Left forelimb (tissue), 1 donor: ENCODE measurements at places on chromosomes 5 and 9.

DNA sequence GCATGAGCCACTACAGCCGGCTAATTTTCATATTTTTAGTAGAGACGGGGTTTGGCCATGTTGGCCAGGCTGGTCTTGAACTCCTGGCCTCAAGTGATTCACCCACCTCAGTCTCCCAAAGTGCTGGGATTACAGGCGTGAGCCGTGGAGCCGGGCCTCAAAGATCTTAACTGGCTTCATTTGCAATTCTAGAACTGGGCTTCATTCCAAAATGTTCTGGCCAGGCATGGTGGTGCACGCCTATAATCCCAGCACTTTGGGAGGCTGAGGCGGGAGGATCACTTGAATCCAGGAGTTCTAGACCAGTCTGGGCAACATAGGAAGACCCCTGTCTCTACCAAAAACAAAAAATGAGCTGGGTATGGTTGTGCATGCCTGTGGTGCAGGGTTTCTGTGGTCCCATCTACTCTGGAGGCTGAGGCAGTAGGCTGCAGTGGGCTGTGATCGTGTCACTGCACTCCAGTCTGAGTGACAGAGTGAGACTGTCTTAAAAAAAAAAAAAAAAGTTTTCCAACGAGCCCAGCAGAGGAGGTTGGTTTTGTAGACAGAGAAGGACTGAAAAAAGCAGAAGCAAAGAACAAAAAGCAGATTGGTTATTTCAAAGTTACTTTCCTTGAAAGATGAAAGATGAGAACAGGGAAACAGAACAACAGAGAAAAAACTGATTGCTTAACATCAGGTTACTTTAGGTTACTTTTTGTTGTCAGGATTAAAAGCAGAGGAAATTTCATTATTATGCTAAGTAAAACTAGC lies 78.2 kb downstream of the ANKRD55 start:
- no peak for DNase-seq

DNA sequence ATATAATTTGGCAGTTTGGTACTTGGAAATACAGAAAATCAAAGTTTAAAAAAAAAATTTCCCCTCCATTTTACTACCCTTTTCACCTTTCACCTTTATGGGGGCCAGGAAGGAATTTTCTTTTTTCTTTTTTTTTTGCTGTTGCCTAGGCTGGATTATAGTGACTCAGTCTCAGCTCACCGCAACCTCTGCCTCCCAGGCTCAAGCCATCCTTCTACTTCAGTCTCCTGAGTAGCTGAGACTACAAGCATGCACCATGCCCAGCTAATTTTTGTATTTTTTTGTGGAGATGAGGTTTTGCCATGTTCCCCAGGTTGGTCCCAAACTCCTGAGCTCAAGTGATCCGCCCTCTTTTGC lies 9.1 kb downstream of the CHMP5 start:
- no peak for DNase-seq

- DNase-seq: no peak
Measured at GRCh38 chr9:116015855-116016254, 137.7 kb upstream of the PAPPA start.

DNA sequence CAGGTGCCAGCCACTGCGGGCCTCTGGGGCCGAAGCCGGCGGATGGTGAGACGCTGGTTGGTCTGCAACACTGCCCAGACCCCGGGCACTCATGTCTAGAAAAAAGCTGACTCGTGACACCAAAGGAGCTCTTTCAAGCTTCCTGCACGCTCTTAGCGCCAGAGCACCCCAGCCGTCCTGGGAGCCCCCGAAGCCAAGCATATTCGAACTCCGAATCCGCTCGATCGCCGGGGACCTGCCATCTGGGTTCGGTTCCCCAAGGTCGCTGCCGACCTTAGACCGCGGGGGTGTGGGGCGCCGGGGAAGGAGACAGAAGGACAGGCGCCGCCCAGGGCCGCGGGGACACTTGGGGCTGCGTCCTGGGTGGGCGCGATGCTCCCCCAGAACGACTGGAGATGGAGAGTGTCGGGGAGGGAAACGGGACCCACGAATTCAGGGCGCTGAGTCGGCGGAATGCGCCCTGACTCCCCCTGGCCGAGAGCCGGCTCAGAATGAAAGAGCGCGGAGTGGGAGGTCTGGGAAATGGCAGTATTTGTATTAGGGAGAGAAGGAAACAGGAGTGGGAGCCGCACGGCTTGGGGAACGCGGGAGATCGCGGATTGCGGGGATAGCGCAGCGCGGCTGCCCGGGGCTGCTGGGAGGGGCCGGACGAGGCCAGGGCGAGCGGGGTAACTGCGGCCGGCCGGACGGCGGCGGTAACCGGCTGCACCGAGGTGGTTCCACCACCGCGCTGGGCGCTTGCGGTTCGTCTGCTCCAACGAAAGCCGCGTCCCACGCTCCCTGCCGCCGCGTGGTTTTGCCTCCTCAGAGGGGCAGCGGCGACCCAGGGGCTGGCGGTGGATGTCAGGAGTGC lies 20.1 kb upstream of the MARCHF6 start:
- DNase-seq: no peak

GRCh38 chr9:34985311-34985899 lies 4.1 kb upstream of the DNAJB5 start:
- no peak for DNase-seq

GRCh38 chr9:135797507-135798262 lies 95.7 kb downstream of the KCNT1 start:
- DNase-seq: no peak

DNA sequence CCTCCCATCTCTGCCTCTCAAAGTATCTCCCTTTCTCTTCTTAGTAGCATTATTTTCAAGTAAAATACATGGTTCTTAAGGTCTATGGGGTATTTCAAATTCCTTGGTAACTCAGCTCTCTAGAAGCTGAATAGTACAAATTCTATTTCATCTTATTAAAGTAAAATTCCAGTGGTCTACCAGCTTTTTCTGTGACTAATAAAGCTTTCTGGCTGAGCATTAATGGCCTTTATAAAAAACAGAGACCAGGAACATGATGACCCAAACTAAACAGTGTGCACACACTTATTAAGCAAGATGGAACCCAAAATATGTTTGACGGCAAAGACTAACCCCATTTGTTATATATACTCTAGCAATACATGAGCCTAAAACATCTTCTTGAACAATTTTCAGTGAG lies 142.6 kb downstream of the OR2K2 start:
- no peak for DNase-seq

- DNase-seq: no peak
Measured at GRCh38 chr5:65128226-65128625, 353.5 kb downstream of the ADAMTS6 start.

DNA sequence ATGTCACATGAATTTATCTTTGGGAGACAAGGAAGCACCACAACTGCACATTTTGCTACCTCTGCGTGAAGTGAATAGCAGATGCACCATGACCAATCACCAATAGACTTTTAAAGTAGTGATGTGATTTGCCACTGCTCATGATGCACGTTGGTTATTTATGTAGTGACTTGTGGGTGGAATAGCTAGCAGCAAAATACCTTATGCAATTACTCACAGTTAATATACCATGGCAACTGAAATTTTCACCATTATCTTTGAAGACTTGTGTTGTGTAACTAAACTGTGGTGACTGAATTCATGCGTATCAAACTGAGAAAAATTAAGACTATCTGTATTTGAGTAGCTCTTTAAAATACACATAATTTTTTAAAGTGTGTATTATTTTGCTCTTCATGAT lies 46.2 kb upstream of the TUSC1 start:
- DNase-seq: no peak

GRCh38 chr5:6472792-6473191 lies 24.1 kb downstream of the UBE2QL1 start:
- DNase-seq: no peak

- no peak for DNase-seq
Measured at GRCh38 chr5:443239-444151, 519 bp downstream of the EXOC3 start.

GRCh38 chr9:38137342-38137741 lies 68.3 kb upstream of the SHB start:
- peak; percentile 46 for DNase-seq

DNA sequence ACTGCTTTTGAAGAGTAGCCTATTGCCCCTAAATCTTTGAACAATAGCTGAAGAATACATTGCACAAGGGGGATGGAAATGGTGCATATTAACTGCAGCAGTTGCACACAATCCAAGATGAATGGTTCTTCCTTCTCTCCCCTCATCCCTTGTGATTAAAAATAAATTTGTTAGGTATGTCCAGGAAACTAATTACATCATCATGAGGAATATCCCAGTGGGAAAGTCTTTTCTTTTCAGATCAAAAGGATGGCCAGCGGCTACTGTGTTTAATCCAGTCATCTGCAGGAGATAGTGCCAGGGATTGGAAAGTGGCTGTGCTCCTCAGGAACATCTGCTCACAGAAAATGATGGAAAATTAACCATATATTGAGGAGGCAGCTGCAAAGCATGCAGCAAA lies 508.4 kb upstream of the SEMA6A start:
- no peak for DNase-seq

GRCh38 chr5:33102551-33102950 lies 338.2 kb upstream of the TARS1 start:
- DNase-seq: no peak

DNA sequence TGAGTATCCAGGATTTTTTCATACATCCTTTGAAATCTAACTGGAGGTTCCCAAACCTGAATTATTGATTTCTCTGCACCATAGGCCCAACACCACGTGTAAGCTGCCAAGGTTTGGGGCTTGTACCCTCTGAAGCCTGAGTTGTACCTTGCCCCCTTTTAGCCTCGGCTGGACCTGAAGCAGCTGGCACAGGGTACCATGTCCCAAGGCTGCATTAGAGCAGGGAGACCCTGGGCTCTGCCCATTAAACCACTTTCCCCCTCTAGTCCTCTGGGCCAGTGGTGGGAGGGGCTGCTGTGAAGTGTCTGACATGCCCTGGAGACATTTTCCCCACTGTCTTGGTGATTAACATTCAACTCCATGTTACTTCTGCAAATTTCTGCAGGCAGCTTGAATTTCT lies 532.9 kb upstream of the NUDT12 start:
- DNase-seq: no peak

DNA sequence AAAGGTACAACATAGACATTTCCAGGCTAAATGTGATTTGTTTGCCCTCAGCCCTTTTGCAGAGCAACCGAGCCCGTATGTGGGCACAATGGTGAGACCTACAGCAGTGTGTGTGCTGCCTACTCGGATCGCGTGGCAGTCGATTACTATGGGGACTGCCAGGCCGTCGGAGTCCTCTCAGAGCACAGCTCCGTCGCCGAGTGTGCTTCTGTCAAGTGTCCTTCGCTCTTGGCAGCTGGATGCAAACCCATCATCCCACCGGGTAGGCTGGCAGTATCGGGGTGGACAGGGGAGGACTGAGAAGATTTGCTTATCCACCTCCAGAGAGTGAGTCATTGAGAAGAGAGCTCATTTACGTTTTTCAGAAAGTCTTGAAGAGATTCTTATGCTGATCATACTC lies 17.8 kb upstream of the GLIPR2 start:
- no peak for DNase-seq

DNA sequence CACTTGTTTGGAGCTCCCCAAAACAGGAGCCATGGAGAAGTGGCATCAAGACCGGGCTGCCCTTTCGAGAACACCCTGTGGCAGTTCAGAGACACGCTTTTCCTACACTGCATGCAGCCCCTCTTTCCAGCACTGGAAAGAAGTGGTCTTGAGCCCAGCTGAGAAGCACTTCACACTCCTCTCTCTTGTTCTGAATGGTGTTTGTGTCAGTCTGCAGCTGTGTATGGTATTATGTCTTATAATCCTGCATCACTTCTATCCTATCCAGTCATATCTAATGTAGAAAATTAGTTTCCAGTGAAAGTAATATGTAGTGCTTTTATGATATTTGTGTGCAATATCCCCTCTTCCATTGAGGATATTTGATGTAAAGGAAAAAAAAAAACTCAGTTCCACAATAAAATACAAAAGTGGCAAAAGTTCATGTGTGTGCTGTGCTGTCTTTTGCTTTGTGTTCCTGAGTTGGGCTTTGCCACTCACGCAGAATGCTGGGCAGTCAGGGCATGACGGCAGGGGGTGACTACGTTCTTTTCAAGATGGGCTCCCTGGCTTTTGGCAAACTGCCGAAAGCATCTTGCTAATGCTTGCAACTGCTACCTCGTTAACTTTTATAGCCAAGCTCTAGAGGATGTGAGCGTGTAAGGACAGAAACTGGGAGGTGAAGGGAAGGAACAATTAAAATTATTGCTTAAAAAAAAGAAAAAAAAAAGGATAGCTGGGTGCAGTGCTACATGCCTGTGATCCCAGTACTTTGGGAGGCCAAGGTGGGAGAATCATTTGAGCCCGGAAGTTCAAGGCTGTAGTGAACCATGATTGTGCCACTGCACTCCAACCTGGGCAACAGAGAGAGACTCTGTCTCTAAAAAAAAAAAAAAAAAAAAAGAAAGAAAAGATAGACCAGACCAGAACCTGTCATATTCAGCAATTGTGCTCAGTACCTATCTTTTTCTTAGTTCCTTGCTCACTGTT lies 102.2 kb downstream of the MAP1B start:
- DNase-seq: no peak

GRCh38 chr9:106307670-106308069 lies 555.3 kb upstream of the ZNF462 start:
- DNase-seq: no peak

GRCh38 chr5:162096448-162096847 lies 28.9 kb downstream of the GABRG2 start:
- DNase-seq: no peak
